ENCODE measurements at places on chromosomes 5 and 9.

- no peak for DNase-seq
These were observed 49.1 kb downstream of the GNA14 start for GRCh38 chr9:77598991-77599390.

GRCh38 chr9:27195191-27195590, 86.2 kb downstream of the TEK start:
- no peak for DNase-seq

- no peak for DNase-seq
These were observed 100.1 kb downstream of the RAPGEF6 start for GRCh38 chr5:131534974-131535373.

- DNase-seq, result no peak
These were observed 7.5 kb downstream of the NDST1 start for GRCh38 chr5:150515446-150515845.

DNA sequence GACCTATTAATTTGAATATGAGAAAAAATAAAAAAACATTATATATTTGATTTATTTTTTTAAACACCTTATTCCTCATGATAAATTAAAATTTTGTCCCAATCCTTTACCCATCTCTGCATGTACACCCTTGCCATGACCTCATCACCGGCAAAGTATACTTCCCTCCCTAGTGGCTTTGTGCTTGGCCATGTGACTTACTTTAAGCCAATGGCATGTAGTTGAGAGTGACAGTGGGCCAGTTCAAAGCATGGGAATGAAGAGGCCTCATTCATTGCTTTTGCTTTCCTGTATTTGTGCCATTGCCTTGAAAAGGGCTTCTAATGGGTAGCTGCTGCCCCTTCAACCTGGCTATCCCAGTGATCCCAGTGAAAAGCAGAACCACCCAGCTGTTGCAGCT, 31.2 kb downstream of the C9 start:
- DNase-seq, result no peak

DNA sequence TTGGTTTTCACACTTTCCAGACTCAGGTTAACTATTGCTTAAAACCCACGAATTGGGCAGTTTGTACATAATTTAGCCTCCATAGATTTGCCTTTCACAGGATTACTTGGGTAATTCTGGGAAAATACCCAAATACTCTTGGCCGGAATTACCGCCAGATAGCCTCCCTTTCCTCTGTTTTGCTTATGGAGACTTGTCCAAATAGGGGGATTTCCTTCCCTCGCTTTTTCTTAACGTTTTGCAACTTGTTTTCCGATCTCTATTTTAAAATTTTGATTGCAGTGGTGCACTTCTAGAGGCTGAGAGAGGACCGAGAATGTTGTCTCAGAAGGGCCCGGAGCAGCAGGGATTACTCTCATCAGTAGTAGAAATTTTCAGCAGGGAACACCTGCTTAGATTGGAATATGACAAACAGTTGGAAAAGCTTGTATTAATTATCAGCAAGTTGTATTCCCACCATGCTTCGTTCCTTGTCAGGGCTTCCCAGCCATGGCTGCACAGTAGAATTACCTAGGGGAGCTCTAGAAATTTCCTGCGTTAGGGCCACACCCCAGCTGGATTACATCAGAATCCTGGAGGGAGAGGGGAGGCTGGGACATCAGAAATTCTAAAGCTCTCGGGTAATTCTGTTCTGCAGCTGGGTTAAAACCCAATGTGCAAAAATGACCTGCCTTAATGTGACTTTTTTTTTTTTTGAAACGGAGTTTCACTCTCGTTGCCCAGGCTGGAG, 329.1 kb downstream of the SH3GL2 start:
- DNase-seq, result no peak

DNA sequence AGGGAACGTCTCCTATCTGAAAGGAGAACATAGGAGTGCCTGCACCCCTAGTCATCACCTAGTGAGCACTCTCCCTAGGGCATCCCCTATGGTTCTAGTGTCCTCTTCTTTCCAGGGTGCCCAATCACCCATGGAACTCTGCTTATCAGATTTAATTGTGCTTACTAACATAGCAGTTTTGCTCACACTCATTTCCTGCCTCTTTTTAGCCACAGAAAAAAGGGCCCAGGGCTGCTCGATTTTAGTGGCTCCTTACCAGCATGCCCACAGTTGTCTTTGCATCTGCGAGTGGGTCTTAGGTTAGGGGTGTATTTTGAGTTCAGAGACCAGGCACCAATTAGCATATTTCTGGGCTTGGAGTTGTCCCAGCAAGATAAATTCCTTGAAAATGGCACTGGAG, 1110.2 kb downstream of the TAF11L14 start:
- DNase-seq, result no peak

DNA sequence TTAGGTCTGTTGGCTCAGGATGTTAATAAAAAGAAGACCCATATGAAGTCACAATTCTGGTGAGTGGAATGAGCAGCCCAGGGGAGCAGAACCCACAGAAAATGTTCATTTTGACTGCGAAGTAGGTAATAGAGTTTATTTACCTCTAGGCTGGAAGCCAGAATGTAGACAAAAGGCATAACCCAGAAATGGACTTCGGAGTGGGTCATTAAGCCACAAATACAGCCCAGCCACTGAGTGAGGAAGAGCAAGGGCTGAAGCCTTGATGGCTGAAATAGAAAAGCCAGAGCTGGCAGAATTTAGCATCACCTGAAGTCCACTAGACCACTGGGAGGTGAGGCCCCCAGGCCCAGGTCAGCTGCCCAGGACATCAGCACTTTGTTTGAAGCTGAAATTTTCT, 168.0 kb downstream of the NXNL2 start:
- DNase-seq, result no peak

- DNase-seq, result no peak
These were observed 110.8 kb downstream of the PCSK1 start for GRCh38 chr5:96322217-96322616.

DNA sequence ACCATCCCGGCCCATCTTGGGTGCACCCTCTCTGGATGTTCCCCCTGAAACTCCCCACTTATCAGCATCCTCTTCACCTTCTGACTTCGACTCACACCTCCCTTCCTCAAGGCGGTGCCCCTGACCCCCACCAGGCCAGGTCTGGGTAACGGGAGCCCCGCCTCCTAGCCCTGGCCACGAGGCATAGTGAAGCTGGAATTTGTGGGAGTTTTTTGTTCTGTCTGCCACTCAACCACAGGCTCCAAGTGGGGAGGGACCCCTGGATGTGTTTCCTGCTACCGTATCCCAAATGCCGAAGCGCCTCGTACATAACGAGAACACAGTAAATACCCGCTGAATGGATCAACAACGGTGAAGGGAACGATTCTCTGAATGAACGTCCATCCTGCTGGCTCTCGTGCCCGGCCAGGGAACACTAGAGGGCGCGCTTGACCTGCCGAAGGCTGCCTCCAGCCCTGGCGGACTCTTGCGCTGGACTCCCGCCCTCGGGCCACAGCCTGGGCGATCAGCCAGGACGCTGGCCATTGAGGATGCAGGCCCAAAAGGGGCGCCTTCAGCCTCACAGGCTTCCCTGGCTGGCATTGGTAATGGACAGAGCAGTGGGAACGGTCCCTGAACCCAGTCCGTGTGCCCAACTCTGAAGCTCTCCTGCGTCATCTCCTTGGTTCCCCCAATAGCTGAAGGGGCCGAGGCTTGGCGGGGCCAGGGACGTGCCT, 47.3 kb upstream of the PHYKPL start:
- peak; percentile 18 for DNase-seq

- DNase-seq, result no peak
These were observed 13.4 kb upstream of the RNU6ATAC start for GRCh38 chr9:134177624-134178393.

DNA sequence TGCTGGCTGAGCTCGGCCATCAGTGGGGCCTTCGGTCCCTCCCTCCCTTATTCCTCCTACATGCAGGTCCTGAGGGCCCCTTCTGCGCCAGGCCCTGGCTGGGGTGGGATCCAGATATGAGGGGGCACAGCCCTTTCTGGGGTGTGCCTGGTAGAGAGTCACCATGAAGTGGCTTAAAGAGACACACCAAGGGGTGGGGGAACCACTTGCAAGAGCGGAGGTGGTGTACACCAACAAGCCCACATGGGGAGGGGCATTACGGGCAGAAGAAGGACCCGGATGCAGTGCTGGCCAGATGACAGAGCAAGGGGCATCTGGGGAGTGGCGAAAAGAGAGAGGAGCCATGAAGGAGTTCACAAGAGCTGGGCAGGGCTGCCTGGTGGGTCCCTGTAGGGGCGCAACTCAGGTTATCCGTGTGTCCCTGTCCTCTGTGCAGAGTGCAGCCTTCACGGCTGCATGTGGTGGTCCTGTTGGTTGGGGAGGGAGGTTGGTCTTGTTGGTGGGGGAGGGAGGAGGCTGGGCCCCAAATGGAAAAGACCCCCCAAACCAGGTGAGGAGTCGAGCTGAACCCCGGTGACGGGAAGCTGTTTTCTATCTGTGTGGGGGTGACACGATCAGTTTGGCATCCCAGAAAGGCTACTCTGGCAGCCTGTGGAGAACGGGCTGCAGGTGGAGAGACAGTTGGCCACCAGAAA, 158.1 kb downstream of the DAB2IP start:
- DNase-seq, result no peak

DNA sequence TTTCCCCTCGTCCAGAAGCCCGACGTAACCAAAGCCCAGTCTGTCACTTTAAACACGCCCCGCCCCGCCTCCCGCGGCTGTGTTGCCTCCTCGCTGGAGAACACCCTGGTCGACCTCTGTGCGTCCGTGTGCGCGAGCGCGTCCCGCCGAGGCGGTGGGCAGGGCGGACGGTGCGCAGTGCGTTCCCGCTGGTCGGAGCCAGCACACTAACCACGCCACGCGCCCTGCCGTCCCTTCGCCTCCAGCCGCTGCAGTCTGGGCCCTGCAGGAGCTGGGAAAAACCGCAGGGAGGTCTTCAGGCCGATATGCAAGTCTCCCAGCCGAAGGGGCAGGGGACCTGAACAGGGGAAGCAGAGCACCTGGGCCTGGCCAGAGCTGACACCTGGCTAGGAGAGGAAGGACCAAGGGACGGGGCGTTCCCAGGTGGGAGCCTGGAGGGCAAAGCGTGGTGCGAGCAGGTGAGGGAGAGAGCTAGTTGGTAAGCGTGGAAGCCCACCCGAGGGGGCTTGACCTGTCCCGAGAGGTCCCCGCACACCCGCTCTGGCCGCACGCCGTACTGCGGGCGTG, 1.3 kb upstream of the PHPT1 start:
- no peak for DNase-seq

DNA sequence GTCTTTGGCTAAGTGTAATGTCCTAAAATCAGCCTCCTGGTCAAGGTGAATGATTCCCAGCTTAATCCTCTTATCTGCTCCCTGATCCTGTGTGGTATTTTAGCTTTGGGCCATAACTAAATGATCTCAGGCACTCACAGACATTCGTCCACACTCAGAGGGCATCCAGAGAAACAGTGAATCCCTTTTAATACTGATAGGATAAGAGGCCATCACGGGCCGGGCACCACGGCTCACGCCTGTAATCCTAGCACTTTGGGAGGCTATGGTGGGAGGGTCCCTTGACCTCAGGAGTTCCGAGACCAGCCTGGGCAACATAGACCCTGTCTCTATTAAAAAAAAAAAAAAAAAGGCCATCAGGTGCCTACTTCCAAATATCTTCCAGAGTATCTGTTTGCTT, 6.3 kb downstream of the PDCL start:
- no peak for DNase-seq

DNA sequence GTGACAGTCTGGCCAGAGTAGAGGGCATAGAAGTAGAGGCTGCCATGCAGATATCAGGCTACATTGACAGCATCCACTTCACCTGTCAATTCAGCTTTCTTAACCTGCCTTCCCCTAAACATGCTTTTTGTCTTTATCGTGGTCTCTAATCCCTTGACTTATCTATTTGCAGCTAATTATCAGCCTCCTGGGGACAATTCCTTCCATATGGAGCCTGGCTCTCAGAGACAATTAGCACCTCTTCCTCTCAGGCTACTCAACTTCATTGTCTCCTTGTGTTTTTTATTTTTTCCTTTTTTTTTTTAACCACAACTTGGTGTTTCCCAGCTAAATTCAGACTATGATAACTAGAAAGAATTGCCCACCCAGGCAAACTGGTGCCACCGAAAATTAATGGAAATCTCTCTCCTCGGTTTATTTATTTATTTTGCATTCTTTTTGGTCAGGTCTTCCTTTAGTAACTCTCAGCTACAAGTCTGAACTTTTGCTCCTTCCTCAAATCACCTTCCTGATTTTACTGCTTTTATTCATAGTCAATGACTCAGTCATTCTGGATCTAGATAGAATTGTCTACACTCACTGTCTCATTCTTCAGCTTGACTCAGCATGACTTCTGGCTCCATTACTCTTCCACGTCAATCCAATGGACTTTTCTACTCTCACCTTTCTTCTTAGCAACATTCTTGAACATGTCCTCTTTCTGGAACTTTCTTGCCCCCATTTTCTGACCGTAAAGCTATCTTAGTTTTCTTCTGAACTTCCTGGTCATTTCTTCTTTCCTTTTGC, 63.0 kb upstream of the BASP1 start:
- no peak for DNase-seq

GRCh38 chr5:6573651-6574101, 59.2 kb downstream of the NSUN2 start:
- no peak for DNase-seq

- no peak for DNase-seq
These were observed 348.0 kb downstream of the SEMA5A start for GRCh38 chr5:9197881-9198260.

DNA sequence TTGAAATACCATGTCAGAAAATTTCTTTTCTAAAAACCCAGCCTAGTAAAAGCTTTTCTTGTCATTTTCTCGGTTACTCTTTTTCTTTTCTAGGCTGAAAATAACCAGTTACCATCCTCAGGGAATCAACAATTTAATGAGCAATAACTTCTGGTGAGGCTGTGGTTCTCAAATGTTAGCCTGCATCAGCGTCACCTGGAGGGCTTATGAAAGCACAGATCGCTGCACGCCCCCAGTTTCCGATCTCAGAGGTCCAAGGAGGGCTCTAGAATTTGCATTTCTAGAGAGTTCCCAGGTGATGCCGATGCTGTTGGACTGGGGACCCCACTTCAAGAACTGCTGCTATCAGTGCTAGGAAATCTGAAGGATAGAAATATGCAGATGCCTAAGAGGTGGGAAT, 28.9 kb upstream of the TLE1 start:
- no peak for DNase-seq

- no peak for DNase-seq
These were observed 1.5 kb downstream of the FAM170A start for GRCh38 chr5:119630752-119631440.

DNA sequence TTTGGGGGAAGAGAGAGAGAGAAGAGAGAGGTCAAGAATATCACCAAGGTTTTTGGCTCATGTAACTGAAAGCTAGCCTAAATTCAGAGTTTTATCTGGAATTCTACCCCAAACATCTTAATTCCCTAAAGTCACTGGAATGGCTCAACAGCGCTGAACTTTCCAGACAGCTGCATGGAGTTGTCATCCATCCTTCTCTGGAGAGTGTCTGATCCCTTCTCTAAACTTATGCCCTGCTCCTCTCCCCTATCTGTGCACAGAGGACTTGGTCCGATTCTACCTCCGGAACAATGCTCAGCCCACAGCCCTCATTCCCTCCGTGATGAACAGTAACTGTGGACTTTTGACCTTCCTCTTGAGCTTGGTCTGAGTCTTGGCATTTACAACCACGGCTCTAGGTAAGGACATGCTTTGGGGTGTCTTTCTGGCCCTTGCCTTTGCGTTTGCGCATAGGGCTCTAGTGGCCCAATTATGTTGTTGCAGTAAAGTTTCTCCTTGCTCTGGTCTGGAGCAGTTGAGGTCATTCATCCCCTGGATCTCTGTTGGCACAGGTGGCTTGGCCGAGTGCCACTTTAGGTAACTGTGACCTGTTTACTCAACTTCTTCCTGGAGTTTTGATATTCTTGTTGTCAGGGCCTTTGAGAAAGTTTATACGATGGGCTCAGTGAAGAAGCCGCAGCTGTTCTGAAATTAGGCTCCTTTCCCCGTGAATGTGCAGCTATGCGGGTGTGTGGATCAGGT, 18.3 kb upstream of the CD180 start:
- no peak for DNase-seq

Measured in glomerular endothelial cell (primary cell).